ENCODE measurements at places on chromosomes 7 and 10.

GRCh38 chr10:7962592-7962991, 91.9 kb upstream of the GATA3 start:
- no peak for DNase-seq

GRCh38 chr7:129122078-129122750, 22.3 kb upstream of the TSPAN33 start:
- DNase-seq, result no peak

DNA sequence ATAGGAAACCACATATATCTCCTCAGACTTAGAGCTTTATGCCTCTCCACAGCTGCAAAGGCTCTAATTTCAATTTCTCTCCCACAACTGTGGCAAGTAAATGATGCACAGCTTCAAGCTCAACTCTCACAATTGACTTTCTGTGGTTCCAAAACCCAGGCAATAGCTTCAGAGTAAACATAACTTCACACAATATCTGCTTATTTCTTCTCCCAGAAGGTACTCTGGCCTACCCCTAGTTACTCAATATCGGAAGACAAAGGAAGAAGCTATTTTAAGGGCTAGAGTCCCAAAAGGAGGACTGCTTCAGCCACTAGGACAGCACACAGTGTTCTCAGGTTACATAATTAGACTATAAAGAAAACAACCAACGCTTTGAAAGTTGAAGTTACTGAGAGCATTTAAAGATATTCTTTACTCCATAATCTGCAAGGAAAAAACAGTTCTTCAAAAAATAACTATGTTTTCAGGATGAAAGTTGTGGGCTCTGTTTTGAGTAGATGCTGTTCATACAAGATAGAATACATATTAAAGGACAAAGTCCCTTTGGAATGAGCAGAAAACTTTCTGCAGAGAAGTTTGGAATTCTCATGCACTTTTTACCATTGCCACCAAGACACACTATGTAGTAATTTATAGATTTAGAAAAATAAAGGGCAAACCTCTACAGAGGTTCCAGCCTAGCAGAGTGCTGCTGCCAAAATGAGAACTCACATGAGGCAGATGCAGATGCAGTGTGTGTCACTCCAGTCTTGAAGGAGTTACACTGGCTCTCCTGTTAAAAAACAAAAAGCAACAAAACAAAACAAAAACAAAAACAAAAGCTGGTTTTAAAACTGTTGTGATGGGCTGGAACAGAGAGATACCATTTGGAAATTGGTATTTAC, 81.8 kb downstream of the NT5C2 start:
- DNase-seq, result no peak

- DNase-seq, result no peak
Measured at GRCh38 chr10:48477141-48477540, 127.7 kb downstream of the ARHGAP22 start.

GRCh38 chr10:60185421-60185820, 204.3 kb downstream of the ANK3 start:
- DNase-seq, result no peak

DNA sequence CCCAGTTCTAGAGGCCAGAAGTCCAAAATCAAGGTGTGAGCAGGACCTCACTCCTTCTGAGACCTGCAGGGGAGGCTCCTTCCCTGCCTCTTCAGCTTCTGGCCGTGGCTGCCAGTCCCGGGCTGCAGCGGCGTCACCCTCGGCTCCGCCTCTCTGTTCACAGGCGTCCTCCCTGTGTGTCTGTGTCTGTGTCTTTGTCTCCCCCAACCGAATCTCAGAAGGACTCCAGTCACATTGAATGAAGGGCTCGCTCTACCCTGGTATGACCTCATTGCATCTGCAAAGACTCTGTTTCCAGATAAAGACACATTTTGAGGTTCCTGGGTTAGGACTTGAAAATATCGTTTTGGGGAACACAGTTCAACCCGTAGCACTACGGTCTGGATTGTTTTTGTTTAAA, 33.1 kb upstream of the GALNT11 start:
- no peak for DNase-seq

DNA sequence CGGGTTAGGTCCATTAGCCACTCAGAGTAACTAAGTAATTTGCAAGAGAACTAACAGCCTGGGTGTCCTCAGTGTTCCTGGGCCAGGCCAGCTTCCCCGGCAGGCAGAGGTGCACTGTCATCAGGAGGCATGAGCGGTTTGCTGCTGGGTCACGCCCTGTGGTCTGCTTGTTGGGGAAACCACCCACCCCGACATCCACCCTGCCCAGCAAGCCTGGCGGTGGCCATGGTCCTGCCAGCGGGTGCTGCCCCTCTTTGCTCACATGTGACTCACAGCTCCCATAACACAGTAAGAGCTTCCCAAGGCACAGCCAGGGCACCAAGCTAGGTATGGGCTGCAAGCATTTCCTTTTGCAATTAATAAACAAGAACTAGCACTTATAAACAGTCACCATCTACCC, 75.9 kb downstream of the RGS10 start:
- no peak for DNase-seq

GRCh38 chr10:32938554-32939061, 19.4 kb downstream of the ITGB1 start:
- DNase-seq, result peak; percentile 39

GRCh38 chr10:124293616-124294449, 124.9 kb downstream of the OAT start:
- no peak for DNase-seq

GRCh38 chr10:24617771-24618396, 105.8 kb downstream of the ARHGAP21 start:
- DNase-seq, result peak; percentile 74

DNA sequence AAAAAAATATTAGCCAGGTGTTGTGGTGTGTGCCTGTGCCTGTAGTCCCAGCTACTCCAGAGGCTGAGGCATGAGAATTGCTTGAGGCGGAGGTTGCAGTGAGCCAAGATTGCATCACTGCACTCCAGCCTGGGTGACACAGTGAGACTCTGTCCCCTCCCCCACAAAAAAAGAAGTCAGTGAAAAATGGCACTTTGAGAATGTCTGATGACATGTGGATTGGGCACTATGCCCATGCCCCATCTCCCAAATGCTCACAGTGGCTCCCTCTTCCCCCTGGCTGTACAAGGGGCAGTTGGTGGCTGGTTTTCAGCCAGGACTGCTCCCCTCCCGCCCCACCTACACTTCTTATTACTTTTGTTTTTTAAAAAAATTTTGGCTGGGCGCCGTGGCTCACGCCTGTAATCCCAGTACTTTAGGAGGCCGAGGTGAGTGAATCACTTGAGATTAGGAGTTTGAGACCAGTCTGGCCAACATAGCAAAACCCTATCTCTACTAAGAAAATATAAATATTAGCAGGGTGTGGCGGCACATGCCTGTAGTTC, 26.1 kb downstream of the IL15RA start:
- peak; percentile 32 for DNase-seq

DNA sequence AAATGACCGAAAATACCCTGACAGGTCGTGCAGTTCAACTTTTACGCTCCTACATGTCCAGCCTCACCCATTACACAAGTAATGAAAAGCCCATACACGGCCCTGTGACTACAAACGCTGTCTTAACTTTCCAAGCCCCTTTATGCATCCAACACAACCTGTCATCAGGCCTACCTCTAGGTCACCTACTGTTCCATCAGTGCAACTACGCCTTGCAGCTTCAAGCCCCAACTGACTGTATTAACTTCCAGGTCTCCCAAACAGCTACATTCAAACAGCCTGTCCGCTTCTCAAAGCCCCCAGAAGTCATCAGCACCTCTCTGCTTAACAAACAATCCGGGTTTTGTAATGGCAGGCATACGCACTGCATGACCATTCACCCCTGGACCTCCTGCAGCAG, 19.2 kb downstream of the ZNF107 start:
- DNase-seq, result no peak

DNA sequence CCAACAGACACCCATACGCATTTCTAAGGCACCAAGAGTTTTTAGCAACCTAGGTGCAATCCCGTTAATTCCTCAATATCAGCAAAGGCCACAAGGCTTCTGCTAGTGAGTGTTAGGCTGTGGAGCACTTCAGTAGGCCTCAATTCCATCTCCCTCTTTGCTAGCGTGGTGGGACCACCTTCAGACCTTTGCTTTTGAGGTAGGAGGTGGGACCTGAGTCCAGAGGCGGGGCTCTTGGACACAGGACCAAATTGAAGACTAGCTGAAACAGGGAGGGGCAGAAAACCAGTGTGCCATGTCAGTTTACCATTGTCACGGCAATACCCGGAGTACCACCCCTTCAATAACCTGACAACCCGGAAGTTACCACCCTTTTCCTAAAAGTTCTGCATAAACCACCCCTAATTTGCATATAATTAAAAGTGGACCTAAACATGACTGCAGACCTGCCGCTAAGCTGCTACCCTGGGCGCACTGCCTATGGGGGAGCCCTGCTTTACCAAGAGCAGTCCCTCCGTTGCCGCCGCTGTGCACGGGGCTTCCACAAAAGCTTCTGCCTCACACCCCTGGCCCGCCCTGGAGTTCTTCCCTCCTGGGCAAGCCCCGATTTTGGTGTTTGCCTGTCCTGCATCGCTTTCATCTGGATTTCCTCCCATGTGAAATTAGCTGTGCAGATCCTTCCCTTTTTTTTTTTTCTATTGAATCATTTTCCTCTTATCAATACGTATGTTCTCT, 41.1 kb upstream of the EN2 start:
- DNase-seq, result no peak

DNA sequence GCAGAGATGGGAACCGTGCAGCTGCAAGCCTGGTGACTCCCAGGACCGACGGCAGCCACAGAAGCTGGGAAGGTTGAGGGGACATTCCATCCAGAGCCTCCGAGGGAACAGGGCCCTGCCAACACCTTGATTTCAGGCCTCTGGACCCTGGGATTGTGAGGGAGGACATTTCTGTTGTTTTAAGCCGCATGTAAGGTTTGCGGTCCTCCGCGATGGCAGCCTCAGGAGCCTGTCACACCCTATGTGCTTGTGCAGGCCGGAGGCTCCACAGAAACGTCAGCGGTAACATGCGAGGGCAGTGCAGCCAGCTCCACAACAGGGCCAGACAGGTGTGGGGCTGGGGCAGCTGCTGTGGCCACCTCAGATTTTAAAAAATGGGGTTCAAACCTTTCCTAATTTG, 144.7 kb upstream of the SHH start:
- no peak for DNase-seq

GRCh38 chr10:69472544-69472943, 21.3 kb downstream of the TSPAN15 start:
- no peak for DNase-seq

GRCh38 chr7:155919391-155920067, 107.3 kb upstream of the SHH start:
- no peak for DNase-seq

DNA sequence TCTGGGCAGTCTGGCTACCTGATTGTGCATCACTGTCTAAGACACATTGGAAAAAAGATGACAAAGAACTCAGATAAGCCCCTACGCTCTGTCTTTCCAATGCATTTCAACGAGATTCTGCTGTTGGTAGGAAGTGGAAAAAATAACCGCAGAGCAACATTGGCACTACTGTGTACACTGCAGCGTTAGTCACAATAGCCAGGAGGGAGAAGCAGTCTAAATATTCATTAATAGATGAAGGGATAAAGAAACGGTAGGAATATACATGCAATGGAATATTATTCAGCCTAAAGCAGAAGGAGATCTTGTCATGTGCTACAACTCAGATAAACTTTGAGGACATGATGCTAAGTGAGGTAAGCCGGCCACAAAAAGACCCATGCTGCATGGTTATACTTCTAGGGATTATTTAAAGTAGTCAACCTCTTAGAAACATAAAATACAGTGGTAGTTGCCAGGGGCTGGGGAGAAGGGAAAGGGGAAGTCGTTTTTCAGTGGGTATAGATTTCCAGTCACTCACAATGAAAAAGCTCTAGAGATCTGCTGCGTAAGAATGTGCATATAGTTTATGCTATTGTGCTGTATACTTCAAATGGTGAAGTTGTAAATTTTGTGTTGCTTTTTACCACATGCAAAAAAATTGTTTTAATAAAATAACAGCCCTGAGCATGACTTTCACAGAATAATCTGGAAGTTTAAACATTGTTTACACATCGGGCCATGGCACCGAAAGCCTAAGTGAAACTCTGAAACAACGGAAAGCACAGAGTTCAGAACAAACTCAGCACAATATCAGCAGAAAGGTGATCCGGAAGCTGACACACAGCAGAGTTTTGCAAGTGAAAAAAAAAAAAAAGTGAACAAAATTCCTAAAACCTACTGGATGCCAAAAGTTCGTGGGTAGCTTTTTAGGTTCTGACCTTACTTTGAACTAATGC, 40.1 kb downstream of the ELMO1 start:
- DNase-seq, result no peak

DNA sequence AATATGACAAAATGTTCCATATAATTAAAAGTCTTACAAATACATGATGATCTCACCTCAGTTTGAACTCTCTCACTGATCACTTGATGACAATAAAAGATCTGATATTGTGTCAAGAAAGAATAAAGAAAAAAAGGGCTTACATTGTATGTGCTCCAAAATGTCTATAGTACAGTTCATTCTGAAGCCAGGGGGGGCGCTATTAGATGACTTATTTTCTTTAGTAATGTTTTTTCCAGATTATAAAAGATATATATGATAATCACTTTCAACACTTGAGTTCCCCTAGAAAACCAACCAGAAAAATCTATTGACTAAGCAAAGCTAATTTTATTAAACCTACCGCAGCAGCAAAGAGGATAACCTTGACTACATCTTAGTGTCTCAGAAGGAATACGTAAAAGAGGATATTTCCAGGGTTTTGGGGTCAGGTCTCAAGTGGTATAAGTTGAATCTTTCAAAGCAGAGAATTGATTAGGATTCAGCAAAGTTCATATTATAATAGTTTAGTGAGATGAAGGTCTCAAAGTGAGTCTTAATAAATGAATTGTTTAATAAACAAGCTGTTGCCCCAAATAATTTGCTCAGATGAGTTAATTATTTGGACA, 55.8 kb downstream of the PTN start:
- no peak for DNase-seq

DNA sequence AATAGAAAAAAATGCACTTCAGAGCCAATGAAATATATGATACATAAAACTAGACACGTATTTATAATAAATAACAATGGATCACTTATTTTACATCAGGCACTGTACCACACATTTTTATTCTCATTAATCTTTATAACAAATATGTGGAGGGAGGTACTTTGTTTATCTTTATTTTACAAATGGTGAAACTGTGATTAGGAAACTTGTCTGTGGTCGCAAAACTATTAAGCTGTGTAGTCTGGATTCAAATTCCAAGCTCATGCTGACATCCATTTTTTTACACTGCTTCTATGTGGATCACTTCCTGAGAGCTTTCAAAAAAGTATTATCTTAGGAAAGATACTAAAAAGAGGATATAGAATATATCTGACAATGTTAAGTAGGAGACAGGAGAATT, 978.6 kb downstream of the SORCS1 start:
- DNase-seq, result no peak

- DNase-seq, result no peak
Measured at GRCh38 chr10:34844448-34844847, 29.4 kb upstream of the PARD3 start.

GRCh38 chr10:111836571-111836970, 347.0 kb downstream of the GPAM start:
- no peak for DNase-seq

All from hematopoietic multipotent progenitor cell treated with erythropoietin and hydrocortisone succinate and interleukin-3 and kit ligand, for 15 days (in vitro differentiated cells).